ENCODE measurements at places on chromosomes 12 and 14.

DNA sequence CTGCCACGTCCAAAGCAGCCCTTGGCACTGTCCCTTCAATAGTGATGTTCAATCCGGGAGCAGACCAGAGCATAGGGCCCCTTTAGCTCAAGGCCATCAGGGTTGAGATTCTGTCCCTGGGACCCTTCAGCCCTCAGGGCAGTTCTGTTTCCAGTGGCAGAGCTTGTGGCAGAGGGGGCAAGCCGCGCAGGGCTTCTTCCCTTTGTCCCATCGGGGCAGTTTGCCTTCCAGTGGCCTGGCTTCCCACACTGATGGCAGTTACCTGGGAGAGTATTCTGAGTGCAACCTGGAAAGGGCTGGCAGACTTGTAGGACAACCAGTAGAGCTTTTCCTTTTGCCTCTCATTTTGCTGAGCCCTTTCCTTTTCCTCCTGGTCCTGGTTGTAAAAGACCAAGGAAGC, 43.7 kb upstream of the RNU6-8 start:
- DNase-seq: no peak

DNA sequence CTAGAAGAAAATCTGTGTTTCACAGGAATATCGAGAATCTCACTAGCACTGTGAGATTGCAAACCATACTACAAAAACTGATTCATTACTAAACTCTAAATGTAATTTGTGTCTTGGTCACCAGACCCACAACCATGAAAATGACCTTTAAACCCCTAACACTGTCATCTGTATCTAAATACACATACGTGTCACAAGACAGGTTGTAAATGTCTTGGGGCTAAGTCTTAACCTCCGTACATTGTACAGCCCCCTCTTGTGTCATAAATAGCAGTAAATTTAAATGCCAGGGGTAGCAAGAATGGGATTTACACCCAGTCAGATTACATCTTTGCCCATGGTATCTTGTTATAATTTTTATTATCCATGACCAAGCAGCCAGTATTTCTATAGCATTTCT, 117.3 kb downstream of the GPR135 start:
- DNase-seq: no peak

DNA sequence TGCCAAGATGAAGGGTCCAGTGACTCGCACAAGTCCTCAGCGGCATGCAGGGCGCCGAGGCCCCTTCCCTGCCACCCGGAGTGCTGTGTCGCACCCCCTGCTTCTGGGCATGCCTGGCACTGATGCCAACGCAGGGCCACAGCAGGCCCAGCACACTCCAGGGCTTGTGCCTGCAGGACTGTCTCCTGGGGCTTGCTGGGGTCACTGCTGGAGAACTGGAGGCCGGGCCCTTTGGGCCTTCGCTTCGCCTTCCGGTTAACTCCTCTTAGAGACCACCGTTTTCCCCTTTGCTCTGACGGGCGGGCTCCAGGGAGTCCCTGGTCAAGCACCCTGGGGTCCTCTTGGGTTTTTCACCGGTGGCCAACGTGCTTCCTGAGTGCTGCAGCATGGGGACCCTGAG, 79.6 kb downstream of the WDR20 start:
- no peak for DNase-seq

- no peak for DNase-seq
Observed at GRCh38 chr12:86233126-86233525, 23.1 kb downstream of the MGAT4C start.

GRCh38 chr12:92058664-92059063, 87.0 kb downstream of the BTG1 start:
- no peak for DNase-seq

DNA sequence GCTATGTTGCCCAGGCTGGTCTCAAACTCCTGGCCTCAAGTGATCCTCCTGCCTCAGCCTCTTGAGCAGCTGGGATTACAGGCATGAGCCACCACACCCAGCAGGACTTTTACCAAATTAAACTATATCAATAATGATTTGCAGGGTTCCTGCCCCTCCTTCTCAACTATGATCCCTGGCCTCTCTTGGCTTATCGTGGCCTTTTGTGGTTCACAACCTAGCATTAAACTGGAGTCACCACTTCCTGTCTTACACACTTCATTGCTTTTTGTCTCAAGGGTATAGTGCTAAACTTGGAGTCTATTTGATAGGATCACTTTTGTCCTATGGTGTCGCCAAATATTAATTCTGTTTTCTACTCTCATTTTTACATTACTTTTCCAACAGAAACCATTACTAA, 64.5 kb downstream of the SEC23A start:
- no peak for DNase-seq

DNA sequence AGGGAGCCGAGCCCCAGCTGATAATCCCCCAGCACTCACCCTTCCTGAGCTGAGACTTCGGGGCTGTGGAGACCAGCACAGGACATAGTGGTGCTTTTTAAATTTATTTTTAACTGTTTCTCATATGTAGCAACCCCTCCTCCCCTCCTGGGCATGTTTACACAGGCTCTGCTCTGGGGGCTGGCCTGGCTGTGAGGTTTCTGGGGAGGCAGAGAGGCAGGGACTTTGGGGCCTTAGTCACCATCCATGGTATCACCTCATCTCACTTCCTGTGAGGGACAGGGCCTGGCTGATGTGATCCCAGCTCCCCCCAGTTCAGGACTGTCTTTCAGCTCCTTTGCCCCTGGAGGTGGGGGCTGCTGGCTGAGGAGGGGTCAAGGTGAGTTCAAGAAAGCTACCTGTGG, 20.4 kb downstream of the VASH1 start:
- no peak for DNase-seq

- DNase-seq: no peak
Observed at GRCh38 chr12:20140751-20141150, 227.6 kb upstream of the PDE3A start.

DNA sequence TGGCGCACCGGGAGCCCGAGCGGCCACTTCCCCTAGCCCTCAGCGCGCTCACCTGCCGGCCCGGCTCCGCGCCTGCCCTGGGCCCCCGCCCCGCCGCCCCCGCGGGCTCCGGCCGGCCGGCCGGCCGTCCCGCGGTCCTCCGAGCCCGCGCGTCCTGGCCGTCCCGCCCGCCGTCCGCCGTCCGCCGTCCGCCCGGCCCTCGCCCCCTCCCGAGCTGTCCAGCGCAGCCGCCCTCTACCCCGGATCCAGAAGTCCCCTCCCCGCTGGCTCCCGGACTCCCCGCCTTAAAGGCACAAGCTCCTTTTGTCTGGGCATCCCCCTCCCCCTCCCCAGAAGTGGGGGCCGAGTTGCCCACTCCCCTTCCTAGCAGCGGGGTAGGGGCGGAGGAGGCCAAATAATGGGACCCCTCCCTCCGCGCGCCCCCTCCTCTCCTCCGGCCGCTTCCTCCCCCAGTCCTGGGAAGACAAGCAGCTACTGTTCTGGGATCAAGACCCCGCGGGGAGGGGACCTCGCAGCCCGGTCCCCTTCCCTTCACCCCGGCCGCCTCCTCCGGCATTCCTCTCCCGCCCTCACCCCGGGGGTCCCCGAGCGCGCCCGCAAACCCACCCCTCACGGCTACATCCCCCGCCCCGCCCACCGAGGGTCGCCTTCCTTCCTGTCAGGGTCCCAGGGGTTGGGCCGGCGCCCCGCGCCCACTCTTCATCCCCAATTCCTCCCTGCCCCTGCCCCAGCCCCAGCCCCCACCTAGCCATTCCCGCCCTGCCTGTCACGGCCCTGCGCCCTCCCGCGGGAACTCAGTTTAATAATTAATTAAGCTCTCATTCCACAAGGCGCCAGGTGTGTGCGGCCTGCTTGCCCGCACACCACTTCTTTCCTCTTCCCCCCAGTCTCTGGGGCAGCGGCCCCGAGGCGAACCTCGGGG, at the start of gene ADCY6:
ADCY6 (minus strand) TSS at position 236 of the 922 bp plus-strand sequence. CDS start 5,655 bp downstream, outside the sequence.
- peak; percentile 43 for DNase-seq

- no peak for DNase-seq
Observed at GRCh38 chr14:62711351-62712023, 333.8 kb downstream of the KCNH5 start.

DNA sequence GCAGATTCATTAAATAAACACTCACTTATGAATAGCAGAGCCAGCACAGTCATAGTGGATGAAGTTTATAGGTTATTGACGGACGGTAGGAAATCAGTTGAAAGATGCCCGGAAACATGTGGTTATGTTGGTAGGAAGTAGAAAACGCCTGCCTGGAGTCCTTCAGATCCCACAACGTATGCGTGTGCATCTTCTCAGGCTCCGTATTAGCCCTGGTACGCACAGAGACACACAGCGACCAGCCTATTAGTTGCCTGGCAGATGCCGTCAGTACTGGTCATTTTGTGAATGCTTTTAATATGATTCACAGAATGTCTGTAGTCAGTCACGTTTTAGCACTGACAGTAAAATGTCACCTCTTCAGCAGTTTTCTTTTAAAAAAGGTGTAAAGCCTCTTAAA, 196.4 kb downstream of the RGS6 start:
- DNase-seq: peak; percentile 1

GRCh38 chr12:14216405-14217294, 148.8 kb upstream of the ATF7IP start:
- peak; percentile 35 for DNase-seq

GRCh38 chr12:85509081-85509856, 229.2 kb downstream of the ALX1 start:
- DNase-seq: no peak

GRCh38 chr12:111904446-111904975, 62.5 kb downstream of the MAPKAPK5 start:
- no peak for DNase-seq

DNA sequence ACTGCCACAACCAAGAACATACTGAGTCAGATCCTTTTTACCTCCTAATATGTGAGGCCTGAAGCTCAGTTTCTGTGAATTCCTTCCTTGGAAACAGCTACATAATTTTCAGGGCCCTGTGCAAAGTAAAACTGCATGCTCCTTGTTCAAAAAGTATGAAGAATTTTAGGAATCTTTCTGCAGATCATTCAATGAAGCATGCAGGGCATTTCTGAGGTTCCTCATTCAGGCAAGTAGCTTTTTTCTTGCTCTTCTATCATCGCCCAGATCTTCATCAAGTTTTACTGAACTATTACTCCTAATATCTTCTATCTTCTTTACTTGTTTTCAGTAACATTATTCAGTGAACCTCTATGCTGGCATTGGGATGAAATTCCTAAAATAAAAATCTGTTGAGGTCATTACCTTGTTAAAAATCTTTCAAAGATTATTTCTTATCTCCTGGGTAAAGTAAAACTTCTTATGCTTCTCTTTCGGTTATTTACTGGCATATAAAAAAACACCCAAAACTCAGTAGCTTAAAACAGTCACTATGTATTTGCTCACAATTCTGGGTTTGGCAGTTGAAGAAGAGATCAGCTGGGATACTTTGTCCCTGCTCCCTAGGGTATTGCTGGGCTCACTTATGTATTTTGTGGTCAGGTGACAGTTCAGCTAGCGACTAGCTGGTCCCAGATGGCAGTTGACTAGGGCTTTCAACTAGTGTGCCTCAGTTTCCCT, 42.6 kb upstream of the KRR1 start:
- no peak for DNase-seq

DNA sequence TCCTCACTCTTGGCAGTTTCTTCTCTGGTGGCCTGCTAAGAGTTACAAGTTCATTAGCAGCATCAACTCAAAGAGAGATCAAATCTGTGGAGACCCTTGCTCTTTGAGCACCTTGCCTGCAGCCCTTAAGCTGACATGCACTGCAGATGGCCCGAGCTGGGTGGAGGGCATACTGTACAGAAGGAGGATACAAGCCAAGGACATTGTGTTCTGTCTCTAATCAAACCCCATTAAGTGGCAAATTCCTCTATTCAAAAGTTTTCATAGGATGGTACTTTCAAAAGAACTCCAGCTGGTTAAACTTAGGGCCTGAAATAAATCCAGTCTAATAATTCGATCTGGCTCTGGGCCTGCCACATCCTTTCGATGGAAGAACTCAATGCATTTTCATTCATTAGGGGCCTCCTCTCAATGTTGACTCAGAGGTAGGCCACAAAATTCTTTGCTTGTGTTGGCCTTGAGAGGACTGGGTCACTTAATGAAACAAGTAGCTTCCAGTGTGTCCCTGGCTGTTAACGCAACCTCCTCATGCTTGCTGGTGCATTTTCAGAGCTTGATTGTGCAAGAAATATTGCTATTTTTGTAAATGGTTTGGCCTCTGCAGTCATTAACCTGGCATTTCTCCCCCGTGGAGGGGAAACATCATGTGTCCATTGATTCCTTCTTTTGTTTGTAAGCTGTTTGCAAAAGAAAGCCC, 318.2 kb downstream of the NUAK1 start:
- DNase-seq: peak; percentile 58

- no peak for DNase-seq
Observed at GRCh38 chr14:47273939-47274338, 401.5 kb downstream of the MDGA2 start.
